Glomerular endothelial cell (primary cell): ENCODE measurements at places on chromosomes 12 and 14.

- no peak for DNase-seq
Observed at GRCh38 chr12:47767216-47767724, 5.8 kb upstream of the SLC48A1 start.

GRCh38 chr14:86237733-86238132 is 707.8 kb downstream of the FLRT2 start:
- DNase-seq, result no peak

DNA sequence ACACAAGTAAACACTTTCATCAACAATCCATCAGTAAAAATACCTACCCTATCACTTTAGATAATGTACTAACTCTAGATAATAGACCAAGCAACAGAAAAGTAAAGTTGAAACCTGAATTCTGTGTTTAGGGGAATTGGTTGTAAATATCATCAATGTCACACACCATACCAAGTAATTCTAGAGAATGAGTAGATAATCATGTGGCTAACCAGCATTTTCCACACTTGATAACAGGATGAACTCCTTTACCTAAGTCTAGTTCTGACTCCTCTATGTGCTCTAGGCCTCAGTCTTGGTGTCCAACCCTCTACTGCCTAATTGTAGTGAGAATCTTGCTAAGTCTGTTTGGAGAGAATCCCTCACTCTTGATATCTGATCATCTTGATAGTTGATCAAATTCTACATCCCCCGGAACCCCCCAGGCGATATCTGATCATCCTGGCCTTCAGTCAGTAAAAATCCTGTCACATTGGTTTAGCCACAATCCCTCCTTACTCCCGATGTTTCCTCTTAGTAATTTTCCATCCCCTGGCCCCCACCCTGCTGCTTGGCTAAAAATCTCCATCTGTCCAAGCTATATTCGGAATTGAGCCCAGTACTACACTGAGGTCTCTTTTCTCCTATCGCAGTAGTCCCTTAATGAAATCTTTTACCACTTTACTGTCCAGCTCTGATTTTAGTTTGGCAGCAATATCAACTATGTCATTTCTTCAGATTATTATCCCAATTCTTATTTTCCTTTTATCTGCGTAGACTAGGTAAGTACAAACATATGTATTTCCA is 3.4 kb upstream of the SLCO1A2 start:
- DNase-seq, result no peak

- DNase-seq, result no peak
Observed at GRCh38 chr12:2259369-2259768, 206.6 kb downstream of the CACNA1C start.

DNA sequence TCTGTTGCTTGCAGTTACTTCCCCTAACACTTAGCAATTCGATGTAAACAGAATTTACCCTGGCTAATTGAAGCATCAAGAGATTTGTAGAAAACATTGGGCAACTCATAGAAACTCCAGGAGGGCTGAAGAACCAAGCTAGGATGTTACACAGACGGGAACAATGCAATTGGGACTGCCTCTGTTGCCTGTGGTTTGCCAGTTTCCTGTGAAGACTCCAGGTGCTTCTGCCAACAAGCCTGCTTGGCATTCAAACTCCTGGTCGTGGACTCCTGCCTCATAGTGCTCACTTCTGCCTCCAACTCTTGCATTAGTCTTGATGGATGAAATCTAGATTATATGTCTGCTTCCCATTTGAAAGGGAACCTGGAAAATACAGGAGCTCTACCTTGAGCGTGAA is 246.0 kb downstream of the BMP4 start:
- DNase-seq, result no peak
